Upper lobe of left lung (tissue), 6 donors: ENCODE measurements at places on chromosomes 11 and 22. TPM values are rescaled to one million over a fixed set of nuclear protein-coding genes. Genes with fewer than 3 reads are reported as not detected.

APOA4 gene
- not detected for total RNA-seq

VSIG10L2 gene
- total RNA-seq, result not detected

OSM gene
- total RNA-seq, result 0.98 TPM

- DNase-seq, result peak; percentile 72
Measured at GRCh38 chr11:859394-860131, 16.9 kb downstream of the TSPAN4 start.

DNA sequence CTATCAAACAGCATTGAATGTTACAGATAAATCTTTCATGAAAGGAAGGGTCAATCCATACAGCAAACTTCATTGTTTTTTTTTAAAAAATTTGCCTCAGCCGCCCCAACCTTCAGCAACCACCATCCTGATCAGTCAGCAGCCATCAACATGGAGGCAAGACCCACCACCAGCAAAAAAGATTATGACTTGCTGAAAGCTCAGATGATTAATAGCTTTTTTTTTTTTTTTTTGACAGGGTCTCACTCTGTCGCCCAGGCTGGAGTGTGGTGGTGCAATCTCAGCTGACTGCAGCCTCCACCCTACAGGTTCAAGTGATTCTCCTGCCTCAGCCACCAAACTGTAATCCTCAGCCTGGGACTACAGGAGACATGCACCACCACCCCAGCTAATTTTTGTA, 18.0 kb upstream of the CD3E start:
- DNase-seq, result no peak

DNA sequence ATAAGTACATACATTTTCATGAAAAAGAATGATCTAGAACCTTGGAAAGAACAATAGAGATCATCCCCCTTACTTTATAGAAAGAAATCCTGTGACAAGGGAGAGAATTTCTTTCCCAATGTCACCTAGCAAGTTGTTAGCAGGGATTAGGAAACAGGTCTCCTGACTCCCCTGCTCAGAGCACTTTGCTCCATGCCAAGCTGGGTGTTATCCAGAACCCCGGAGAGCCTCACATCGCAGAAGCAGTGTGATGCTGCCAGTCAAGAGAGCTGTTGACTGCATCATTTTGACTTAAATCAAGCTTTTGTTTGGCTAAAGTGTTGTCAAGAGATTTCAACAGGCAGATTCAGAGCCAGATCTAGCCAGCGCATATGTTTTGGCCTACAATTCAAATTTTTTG, 3.6 kb upstream of the RRAS2 start:
- DNase-seq, result no peak

SYCE3 gene
- total RNA-seq, result not detected

OR4D5 gene
- not detected for total RNA-seq

- DNase-seq, result no peak
Measured at GRCh38 chr11:78752494-78752893, 177.8 kb upstream of the NARS2 start.

- DNase-seq, result peak; percentile 12
Measured at GRCh38 chr11:2518983-2519340, 74.2 kb downstream of the KCNQ1 start.

DNA sequence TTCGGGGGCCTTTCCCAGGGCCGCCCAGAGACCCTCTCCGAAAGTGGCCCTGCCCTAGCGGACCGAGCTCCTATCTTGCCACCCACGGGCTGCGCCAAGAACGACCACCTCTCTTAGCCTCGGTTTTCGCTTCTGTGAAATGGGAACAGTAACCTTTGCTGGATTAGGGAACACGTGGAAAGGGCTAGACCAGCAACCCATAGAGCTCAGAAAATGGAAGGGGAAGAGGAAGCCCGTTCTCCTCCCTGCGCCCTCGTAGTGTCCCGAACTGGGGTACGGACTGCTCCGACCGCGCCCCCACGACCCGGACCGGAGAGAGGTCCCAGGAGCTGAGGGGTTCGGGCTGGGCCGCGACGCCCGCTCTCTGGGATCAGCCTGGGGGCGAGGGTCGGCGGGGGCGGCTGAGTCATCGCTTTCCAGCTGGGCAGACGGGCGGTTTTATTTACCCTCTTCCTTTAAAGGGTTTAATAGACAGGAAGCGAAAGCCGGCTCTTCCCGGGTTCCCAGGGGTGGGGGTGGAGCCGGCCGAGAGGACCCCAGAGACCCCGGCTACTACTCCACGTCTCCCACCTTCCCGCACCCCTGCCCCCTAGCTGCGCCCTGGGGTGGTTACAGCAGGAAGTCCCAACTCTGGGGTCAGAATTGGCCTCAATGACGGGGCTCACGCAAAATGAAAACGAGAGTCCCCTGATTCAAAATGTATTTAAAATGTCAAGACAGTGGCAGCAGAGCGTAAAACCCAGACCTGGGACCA, 907 bp upstream of the PHLDA2 start:
- peak; percentile 91 for DNase-seq

- DNase-seq, result no peak
Measured at GRCh38 chr11:36162883-36163434, 126.3 kb downstream of the COMMD9 start.

DNA sequence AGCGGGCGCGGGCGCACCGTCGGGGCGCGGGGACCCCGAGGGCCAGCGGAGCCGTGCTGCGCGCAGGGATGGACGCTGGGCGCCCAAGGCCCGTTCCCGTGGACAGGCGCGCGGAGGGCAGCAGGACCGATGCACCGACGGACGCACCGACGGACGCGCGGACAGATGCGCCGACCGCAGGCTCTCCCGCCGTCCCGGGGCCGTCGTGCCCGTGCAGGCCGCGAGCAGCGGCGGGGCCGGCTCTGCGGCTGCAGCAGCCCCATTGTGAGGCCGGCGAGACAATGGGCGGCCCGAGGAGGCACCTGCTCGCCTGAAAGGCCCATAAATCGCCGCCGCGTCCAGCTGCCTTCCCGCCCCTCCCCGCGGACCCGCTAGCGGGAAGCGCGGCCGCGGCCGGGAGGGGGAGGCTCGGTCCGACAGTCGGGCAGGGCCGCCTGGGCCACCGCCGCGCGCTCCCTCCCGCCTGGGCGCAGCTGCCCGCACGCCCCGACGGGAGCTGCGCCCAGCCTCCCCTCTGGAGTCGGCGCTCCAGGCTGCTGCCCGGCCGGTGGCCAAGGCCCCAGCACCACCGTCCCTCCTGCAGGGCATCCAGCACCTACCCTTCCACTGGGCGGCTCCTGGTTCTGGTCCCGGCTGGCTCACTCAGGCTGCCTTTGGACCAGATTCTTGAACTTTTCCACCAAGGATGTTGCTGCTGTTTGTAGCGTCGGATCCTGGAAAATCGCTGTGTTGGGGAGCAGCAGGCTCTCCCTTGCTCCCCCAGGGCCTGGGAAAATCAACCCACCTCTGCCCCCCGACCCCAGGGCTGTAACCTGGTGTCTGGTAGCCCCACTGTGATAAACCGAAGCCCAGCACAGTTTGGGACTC, 15.8 kb downstream of the CDKN1C start:
- DNase-seq, result peak; percentile 83

GRCh38 chr11:74611369-74611861, 19.0 kb downstream of the POLD3 start:
- DNase-seq, result no peak

DNA sequence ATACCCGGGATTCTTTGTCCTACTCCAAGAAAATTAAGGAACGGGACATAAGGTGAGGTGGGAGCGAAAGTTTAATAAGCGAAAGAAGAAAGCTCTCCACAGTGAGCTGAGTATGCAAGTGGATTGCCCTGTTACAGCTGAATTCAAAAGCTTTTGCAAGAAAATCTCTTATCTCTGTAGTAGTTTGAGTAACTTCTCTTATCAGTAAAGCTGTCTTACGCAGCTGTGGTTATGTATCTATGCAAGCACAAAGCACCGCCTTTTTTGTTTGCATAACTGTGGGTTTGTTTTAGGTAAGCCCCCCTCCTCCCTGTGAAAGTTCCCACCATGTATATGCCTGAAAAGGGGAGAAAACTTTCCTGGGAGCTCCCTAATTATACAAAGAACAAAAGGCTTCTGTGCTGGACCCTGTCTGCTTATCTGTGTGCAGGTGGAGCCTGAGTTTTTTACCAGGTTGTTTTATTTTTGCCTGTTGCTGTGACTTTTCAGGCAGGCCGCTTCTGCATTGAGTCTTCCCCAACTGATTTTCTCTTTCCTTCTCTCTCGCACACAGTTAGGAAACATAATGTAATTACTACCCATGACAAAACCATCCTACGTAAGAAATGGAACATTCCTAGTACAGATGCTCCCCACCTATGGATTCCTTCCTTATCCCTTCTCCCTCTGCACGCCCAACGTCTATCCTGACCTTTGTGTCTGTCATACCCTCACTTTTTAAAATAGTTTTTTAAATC, 837 bp upstream of the PLAAT5 start:
- DNase-seq, result no peak

DNA sequence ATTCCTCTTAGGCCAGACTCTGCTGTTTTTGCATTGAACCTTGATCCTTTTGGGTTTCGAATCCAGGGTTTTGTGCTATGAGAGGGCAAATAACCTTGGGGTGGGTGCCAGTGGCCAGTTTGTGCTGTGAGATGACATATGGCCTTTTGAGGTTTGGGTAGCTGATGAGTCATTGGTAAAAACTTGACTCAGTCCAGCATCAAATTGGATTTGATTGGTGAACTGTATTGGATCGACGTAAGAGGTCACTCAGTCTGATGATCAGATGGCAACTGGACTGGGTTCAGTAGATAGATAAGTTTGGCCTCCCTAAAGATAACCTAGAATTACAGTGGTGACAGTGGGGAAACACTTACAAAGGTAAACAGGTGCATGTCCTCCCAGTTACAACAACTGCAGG, 41.0 kb upstream of the XKR3 start:
- DNase-seq, result no peak

DNA sequence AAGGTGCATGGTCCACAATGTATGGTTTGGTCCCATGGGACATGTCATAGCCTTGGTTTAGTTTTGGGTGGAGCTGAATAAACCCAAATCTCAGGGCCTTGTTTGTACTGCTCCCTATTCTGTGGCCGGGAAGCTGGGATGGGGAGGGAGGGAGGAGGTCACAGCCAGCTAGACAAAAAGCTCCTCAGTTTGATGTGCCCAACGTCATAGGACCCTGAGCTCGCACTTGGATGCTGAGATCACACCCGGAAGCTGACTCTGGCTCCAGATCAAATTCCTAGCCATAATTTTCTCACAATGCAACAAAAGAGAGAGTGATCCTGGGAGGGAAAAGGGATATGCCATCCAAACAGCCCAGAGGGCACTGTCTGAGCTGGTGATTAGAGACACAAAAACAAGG, 1.5 kb downstream of the HSPB2 start:
- DNase-seq, result no peak

DNA sequence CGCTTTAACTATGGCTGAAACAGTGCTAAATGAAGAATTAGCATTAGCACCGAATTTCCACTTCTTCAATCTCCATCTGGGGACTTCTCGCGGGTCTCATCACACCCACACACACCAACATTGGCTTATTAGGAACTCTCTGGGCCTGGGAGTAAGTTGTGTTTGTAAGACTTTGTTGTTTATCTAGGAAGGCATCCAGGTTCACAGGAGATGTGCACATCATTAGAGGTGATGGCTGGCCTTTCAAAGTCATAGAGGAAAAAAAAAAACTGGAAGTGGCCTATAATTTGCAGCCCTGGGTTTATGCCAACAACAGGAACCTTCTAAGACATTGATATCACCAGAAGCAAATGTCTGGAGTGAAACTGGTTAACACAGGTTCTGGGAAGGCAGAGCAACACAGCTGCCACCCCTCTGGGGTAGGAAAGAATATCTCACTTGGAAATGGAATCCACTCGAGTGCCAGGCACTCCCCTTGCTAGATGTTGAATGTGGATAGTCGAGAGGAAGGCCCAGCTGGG, 84.5 kb downstream of the TRAF6 start:
- DNase-seq, result no peak

DNA sequence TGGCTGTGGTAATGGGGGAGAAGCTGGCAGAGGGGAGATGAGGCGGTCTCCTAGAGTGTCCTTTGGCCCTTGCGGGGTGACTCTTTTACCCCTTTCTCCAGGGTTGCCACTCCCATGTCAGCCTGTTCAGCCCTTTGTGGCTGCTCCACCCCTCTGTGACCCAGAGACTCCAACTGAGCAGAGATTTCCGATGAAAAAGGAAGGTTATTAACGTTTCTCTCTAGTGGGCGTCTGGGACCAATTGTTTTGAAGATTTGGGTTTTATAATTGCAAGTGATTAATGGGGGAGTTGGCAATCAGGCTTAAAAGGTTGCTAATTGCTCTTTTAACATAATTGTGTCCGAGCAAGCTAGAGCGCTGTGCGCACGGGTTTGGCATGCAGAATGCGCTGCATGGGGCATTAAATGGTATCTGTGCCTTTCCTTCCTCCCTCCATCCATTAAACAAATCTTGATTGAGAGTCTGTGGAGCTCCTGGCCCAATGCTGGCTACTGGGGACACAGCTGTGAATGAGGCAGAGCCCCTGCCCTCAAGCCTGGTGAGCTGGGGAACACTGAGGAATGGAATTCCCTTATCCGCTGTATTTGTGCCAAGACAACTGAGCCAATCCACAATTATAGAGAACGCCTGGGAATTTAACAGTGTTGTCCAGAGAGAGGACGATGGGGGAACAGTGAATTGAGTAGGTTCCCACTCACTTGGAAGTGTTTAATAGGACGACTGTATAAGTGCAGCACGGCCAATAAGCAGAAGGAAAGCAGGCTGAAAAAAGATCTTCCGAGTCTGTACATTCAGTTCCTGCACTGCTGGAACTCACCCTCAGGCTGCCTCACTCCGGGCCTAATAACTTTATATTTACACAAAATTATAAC, 295.9 kb downstream of the MIAT start:
- DNase-seq, result no peak
